ENCODE measurements at places on chromosomes 7 and 10.

- no peak for DNase-seq
These were observed 233.1 kb downstream of the BMPER start for GRCh38 chr7:34138483-34138882.

- no peak for DNase-seq
These were observed 47.8 kb downstream of the CDHR3 start for GRCh38 chr7:106010866-106011265.

DNA sequence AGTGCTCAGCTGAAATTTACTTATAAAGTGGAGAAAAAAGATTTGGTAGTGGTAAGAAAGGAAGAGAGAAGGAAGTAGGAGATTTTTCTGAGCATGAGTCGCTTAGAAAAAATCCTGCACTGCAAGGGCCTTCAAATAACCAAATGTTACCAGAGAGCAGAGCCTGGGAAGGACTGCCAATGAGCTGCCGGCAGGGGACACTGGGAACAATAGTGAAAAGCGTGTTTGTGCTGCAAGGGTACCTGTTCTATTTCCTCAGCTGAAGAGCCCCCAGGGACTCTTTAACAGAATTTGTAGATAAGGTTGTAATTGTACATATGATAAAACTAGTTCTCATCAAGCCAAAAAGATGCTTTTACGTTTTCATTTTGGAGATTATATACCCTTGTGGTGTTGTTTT lies 696.3 kb upstream of the C7orf33 start:
- no peak for DNase-seq

DNA sequence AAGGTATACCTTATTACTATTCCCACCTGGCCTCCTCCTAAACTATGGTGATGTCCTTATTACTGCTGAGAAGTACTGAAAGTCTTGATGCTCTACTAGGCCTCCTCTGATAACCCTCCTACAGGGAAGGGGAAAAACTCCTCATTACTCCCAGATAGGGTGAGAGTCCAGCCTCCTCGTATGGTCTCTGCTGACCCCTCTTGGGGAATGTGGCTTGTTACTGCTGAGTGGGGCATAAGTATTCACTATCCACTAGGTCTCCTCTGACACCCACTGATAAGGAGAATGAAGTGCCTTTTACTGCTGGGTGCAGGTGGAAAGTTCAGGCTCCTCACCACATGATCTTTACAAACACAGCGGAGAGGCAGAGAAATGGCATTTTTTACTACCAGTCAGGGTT lies 222.9 kb downstream of the CHRM2 start:
- DNase-seq: no peak

- no peak for DNase-seq
These were observed 90.1 kb downstream of the ZNF33B start for GRCh38 chr10:42548254-42548653.

DNA sequence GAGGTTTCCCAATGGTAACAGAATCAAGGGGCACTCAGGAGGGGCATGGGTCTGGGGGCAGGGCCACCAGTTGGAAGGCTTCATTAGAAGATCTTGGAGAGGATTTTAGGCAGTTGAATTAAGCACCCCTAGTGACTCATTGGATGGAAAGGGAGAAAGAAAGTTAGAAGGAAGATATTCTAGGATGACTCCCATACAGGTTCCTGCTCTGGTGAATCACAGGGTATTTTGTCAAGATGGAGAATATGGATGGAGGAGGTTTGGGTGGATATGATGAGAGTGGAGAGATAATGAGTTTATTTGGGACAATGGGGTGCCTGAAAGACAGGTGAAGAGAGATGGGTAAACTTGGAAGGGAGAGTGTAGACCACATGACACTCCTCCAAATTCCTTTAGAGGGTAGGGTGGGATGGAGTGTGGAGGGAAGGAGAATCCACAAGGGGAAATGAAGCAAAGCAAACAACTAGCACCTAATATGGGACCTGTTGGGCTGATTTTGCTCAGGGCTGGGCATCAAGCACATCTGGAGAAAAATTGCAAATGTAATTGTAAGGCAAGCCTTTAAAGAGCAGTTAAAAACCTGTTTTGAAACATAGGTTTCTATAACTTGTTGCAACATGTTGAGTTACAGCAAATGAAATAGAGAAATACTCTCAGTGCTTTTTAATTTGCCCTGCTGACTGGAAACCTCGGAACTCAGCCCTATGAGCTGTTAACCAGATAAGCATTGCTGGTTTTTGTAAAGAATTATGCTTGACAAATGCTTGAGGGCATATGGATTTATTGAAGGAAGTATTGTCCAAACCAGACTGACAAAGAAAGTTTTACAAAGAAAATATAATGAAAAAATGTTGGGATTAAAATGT lies 2.9 kb upstream of the ENTPD7 start:
- no peak for DNase-seq

DNA sequence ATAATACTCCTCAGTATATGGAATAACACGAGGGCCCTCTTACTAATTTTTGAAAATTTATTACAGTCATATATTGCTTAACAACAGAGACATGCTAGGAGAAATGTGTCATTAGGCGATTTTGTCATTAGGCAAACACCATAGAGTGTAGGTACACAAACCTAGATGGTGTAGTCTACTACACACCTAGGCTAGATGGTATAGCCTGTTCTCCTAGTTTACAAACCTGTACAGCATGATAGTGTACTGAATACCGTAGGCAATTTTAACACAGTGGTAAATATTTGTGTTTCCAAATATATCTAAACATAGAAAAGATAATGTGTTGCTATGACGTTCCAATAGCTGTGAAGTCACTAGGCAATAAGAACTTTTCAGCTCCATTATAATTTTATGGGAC lies 12.8 kb downstream of the OR2F1 start:
- no peak for DNase-seq

GRCh38 chr10:110764378-110764777 lies 107.3 kb upstream of the PDCD4 start:
- no peak for DNase-seq

All from liver (tissue), 10 donors.